ENCODE measurements at places on chromosomes 6 and 20.

- DNase-seq, result no peak
Measured at GRCh38 chr6:136811272-136811671, 11.1 kb upstream of the PEX7 start.

GRCh38 chr20:60255415-60255814 lies 297.2 kb downstream of the CDH26 start:
- DNase-seq, result no peak

DNA sequence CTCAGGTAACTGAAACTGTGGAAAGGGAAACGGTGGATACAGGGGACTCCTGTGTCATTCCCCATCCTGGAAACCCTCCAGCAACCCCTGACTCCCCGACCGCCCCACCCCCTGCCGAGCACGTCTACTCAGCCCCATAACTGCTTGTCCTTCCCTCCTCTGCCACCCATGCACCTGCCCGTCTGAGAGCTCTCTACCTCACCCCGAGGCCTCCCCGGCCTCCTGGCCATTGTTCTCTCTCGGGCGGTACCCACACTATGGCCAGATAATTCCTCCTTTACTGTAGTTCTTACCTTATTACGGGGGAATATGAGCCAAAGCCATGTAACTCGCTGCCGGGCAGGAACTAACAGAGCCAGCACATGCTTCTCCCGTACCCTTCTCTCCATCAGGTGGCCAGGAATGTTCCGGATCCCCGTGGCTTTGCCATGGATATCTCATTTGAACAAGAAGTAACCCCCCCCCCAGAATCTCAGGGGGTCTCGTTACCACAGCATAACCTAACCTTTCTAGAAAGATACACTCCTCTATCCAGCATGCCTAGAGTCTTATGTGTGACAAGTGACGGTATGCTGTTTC lies 4.8 kb upstream of the IRF4 start:
- DNase-seq, result no peak

DNA sequence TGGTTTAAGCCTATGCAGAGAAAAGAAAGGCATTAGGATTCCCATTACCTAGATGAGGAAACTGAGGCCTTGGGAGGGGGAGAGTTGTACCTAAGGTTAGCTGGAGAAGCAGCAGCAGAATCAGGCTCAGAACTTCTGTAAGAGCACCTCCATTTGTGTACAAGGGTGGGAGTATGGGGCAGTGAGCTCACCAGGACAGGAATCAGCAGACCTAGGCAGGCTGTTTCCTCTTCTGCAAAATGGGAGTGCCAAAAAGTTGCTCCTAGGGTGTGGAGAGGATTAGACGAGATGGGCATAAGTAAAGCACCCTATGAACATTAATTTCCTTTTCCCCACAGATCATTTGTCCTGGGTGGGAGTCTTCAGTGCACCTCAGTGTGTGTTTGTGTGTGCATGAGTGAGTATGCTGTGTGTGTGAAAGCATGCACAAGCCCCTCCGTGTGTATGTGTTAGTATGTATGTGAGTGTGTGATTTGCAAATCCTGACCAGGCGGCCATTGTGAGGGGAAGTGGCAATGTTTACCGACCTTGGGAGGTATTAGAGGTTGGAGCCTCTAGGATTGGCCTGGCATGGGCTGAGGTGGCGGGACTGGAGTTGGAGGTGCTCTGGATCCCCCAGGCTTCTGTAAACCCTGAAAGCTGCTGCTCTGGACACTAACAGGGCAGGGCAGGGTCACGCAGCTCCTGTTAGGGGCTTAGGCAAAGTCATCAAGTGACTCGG lies 78.8 kb downstream of the VEGFA start:
- no peak for DNase-seq

- no peak for DNase-seq
Measured at GRCh38 chr6:156984178-156984738, 207.1 kb downstream of the ARID1B start.

- no peak for DNase-seq
Measured at GRCh38 chr6:170085475-170086401, 205.1 kb downstream of the DLL1 start.

- DNase-seq, result no peak
Measured at GRCh38 chr6:167648501-167649278, 178.0 kb upstream of the AFDN start.

- no peak for DNase-seq
Measured at GRCh38 chr20:12072954-12073264, 155.2 kb downstream of the BTBD3 start.

DNA sequence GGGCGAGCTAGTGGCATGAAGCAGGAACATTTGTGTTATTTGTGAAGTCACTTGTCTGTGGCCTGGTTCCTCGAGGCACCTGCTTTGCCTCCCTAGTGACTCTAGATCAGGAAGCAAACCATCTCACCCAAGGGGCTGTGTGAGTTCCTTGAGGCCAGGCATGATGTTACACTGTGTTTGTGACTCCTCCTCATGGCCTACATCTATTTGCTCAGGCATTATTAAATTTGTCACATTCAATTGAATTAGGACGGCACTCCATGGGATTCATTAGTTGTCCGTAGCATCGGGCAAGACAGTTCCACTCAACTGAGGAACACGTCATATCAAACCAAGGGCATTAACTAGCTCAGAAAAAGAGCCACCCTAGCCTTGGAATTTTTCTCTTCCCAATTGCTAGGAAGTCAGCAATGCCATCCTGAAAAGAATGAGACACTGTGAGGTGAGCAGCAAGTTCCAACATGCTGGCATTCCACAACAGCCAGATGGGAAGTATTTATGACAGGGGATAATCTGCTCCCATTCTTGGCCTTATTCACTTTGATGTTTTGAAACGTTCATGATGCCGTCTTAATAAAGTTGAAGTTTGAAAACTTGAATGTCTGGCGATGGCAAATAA lies 17.2 kb downstream of the TMEM200A start:
- no peak for DNase-seq

- DNase-seq, result no peak
Measured at GRCh38 chr6:70375166-70375565, 38.1 kb upstream of the FAM135A start.

- DNase-seq, result no peak
Measured at GRCh38 chr6:4125500-4125899, 9.9 kb downstream of the ECI2 start.

Measured in stimulated activated CD8-positive, alpha-beta memory T cell treated with anti-CD3 and anti-CD28 coated beads, Interleukin-15, amount 100 ng/mL, for 48 hours (primary cell).